Activated gamma-delta T cell treated with Interleukin-2 at 50 U/mL for 16 hours (primary cell): ENCODE measurements at places on chromosomes 2 and 18.

DNA sequence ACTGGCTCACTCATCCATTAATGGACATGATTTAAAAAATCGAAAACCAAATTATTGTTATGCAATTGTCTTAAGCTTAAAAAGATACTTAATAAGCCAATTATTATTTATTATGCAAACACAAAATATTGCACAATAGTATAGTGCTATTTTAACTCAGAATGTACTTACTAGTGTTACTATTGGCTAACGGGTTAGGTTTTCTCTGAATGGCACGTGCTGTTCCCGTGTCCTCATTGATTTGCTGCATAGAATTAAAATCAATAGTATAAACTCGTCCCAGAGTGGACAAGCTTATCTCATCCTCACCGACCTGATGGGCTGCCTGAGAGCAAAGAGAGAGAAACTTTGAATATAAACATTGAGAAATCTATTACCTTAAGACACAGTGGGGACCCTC lies 91.2 kb upstream of the DNER start:
- no peak for DNase-seq

GRCh38 chr2:33644215-33644614 lies 45.1 kb upstream of the FAM98A start:
- DNase-seq: no peak

- DNase-seq: no peak
These were observed 15.3 kb downstream of the CYTIP start for GRCh38 chr2:157428500-157429175.

- no peak for DNase-seq
These were observed 111.3 kb downstream of the CMPK2 start for GRCh38 chr2:6754419-6754818.

- DNase-seq: no peak
These were observed 64.5 kb upstream of the CTDP1 start for GRCh38 chr18:79615091-79615490.

DNA sequence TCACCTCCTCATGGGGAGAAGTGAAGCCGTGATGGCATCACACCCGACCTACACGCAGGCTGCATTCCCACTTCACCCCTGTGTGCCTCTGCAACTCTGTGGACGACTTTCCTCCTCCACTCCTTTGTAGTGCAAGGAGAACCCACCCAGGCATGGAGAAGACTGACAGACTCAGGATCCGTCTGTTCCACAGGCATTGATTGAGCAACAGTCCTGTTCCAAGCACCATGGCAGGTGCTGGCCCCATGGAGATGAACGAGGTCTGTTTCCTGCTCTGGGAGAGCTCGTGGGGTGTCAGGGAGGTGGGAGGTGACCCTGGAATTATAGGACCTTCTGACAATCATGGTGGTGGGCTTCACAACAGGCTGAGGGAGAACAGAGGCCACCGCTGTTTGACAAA lies 284.7 kb upstream of the HDAC4 start:
- DNase-seq: no peak

DNA sequence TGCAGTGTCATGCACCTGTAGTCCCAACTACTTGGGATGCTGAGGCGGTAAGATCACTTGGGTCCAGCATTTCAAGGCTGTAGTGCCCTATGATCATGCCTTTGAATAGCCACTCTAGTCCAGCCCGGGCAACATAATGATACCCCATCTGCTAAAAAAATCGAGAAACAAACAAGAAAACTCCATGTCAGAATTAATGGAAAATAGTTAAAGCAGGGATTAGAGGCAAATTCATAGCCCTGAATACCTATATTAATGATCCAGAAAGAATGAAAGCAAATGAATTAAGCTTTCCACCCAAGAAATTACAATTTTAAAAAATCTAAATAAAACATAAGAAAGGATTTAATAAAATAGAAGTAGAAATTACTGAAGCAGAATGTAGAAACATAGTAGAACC lies 143.0 kb downstream of the MYO3B start:
- DNase-seq: no peak

GRCh38 chr2:74387346-74387745 lies 7.2 kb upstream of the DCTN1 start:
- DNase-seq: no peak

- no peak for DNase-seq
These were observed 1058.2 kb upstream of the CRIM1 start for GRCh38 chr2:35297403-35297802.

DNA sequence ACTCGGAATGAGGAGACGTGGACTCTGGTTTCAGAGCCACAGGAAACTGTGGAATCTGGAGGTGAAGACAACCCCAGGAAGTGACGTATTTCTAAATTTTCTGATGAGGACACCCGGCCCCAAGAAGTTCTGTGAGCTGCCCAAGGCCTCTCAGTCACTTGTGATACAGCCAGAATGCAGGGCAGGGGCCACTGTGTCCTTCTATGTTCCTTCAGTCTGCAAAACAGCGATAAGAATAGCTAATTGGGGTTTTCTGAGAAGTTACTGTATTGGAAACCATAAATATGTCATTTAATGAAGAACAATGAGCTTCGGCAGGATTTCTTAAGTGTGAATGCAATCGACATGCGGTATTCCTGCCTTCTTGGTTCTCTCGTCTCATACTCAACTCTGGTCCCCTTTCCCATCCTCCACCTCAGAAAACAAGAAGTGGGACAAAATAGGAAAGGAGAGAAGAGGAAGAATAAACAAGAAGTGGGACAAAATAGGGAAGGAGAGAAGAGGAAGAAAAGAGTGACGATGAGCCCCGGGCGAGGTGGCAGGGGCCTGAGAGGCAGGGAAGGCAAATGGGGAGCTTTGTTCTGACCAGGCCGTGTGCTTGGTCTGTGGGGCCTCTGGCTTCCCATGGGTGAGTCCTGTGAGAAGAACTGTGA lies 282.0 kb upstream of the REV1 start:
- no peak for DNase-seq

DNA sequence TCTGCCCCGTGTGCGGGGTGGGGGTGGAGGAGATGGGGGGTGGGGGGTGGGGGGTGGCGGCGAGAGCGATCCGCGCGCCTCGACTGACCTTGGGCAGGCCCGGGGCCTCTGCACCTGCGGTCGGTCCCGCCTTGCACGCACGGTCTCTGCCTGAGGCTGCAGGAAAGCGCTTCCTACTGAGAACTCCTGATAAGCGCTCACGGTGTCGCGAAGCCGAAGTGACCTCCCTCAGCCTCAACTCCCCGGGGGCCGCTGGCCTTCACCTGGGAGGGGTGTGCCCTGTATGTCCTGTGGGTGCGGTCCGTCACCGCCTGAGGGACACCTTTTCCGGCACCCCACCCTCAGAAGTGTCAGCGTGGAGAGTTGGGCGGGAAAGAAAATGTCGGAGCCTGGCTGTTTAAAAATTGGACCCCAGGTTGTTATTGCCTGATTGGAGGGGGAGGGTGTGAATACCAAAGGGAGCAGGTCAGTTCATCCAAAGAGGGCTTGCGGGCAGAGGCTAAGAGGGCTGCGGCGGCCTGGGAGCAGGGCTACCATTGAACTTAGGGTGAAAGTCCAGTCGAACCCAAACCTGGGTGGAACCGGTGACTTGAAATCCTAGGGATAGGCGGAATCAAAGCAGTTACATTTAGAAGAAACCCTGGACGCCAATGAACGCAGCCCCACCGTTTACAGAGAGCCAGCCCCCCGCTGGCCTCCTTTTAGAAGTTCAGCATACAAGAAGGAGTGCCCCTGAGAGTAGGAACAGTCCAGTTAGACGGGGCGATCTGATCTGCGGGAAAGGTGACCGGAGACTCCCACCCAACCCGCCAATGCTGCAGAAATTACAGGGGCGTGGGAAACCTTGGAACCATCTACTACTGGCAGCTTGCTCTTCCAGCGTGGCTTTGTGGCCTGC lies 1.2 kb downstream of the MAL start:
- DNase-seq: no peak

DNA sequence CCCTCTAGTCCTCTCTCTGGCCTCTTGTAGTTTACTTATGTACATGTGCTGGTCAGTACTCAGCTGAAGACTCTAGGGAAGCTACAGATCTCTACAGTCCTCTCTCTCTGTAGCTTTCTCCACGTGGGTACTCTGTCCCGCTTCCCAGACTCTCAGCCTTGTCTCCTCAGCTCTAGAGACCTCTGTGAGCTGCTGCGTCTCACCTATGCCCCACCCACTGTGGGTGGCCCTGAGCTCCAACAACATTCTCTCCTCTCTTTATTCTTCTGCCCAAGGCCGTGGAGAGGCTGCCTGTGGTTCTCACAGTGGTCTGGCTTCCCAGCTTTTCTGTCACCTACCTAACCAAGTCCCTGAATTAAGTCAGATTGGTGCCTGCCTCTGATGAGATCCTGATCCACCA lies 33.4 kb downstream of the MFSD6 start:
- no peak for DNase-seq

DNA sequence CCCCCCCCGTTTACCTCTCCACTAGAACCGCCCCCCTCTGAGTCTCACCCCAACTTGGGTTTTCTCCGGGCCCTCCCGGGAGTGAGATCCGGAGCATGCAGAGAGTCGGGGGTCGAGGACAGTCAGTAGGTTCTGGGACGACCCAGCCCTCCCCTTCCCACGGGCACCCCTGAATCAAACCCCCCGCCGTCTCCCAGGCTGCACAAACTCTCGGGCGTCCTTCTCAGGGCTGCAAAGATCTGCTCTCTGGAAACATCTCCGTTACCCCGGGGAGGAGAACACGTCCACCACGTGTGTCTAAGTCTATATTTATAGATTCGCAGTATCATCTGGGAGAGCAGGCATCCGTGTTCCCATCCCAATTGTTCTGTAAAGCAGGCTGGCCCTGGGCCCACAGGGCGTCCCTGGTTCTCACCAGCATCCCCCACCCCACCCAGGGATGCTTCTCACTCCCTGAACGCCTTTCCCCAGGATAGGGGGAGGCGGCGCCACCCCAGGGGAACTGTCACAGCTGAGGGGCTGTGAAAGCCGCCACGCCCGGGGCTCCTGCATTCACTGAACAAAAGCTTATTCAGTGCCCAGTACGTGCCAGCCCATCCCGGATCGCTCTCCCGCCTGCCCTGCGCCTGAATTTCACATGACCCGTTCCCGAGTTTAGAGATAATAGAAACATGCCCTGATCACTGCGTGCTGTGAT lies 765 bp upstream of the DIPK1C start:
- DNase-seq: no peak

- DNase-seq: no peak
These were observed 28.6 kb downstream of the EPB41L3 start for GRCh38 chr18:5515011-5515784.

DNA sequence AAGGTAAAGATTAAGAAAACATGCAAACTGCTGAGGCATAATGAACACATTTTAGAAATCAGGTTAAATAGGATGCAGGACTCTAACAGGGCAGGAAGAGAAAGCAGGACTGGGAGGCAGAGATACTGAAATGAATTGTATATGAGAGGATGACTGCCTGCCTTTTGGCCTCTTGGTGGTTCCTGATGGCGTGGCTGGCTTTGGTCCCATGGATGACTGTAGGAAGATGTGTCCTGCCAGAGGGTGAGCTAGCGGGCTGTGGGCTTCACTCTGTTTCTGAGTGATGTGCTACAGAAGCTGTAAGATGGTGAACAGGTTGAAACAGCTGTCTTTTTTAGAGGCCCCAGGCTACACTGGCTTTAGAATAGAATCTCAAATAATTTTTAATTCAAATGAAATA lies 517.0 kb downstream of the SLC4A3 start:
- no peak for DNase-seq

- DNase-seq: no peak
These were observed 24.0 kb upstream of the CERS6 start for GRCh38 chr2:168432100-168432499.

GRCh38 chr18:67421651-67422050 lies 94.9 kb downstream of the DSEL start:
- DNase-seq: no peak

- DNase-seq: no peak
These were observed 19.9 kb downstream of the TMSB10 start for GRCh38 chr2:84925336-84925723.

GRCh38 chr2:95353613-95354468 lies 48.7 kb upstream of the FAHD2A start:
- no peak for DNase-seq

GRCh38 chr2:16197504-16198147 lies 257.3 kb downstream of the MYCN start:
- no peak for DNase-seq

DNA sequence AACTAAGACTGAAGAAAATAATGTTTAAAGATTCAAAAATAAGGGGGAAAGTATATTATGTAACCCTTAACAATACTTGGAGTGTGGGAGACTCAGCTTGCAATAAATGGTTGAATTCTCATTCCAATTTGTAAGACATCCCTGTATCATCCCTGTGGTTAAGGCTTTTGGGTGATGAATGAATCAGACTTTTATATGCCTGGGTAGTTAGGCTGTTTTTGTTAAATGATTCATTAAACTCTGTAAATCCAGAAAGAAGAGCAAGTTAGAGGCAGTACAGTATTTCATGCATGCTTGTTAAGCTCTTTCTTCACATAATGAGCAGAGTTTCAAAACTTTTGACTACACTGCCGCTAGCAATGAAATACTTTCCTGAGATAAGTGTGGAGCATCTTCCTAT lies 948.8 kb downstream of the SOCS6 start:
- no peak for DNase-seq

DNA sequence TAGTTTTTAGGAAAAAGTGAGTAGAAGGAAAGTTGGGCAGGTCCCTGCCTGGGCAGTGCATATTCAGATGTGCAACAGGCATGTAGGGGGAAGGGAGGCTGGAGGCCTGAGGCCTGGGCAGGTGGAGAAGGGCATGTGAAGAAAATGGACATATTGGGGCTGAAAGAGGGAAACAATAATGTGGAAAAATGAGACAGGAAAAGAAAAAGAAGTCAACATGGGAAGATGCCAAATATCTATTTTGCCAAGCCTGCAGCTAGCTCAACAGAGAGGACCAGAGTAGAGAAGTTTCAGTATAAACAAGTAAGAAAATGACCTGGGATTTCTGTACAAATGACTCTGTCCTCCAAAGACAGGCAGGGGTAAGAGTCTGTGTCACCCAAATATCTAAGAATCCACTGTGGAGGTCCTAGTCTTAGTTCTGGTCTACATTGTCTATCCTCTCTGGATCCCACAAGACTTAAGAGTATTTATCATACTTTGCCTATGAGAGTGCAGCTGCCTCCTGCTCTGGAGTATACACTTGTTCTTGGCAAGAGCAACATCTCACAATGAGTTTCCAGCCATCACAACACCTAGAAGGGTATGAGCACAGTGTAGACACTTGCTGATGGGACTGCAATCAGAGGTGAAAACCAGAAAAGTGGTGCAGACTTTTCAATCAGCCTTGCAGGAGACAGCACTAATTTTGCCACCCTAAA lies 80.2 kb downstream of the CLHC1 start:
- DNase-seq: no peak

- no peak for DNase-seq
These were observed 1259.5 kb upstream of the CDH2 start for GRCh38 chr18:29436459-29436858.

- DNase-seq: no peak
These were observed 128.9 kb upstream of the NOSTRIN start for GRCh38 chr2:168673265-168674189.
